ENCODE measurements at places on chromosomes 11 and 22.

DNA sequence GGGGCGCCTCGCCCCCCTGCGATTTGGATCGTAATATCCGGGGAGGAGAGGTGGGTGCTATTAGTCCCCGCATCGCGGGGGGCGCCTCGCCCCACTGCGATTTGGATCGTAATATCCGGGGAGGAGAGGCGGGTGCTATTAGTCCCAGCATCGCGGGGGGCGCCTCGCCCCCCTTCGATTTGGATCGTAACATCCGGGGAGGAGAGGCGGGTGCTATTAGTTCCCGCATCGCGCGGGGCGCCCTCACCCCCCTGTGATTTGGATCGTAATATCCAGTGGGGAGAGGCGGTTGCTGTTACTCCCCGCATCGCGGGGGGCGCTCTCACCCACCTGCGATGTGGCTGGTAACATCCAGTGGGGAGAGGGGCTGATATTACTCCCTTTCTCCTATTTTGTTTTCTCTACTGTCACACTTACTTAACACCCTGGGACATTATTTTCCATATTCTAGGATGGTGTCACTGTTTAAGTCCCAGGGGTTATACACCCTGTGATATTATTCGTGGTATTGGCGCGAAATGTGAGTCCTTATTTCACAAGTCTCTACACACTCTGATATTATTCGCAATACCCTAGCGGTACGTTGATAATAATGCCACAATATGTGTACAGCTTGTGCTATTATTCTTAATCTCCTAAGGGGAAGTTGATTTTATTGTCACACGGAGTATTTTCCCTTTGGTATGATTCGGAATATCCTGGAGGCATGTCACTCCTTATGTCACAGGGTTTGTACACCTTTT, 57.8 kb upstream of the ALDH3B2 start:
- H3K4me1 ChIP-seq, result peaks cover 6% of the 10 kb centered on the region
- DNase-seq, result peak; percentile 57
- H3K36me3 ChIP-seq, result no peaks in the 10 kb centered on the region

DNA sequence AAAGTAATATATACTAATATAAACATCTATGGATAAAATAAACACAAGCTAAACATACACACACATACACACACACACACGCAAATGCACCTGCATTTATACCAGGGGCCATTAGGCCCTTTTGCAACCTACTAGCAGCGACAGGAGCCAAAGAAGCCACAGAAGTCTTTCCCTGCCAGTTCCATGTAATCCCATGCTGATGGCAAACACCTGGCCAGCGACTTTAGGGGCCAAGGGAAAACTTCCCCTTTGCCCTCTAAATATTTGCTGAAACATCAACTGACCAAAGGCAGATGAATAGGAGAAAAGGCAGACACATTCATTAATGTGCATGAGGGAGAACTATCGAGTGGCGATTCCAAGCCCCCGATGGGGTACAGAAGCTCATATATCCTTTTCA, 14.8 kb upstream of the P2RY2 start:
- H3K27me3 ChIP-seq, result no peaks in the 10 kb centered on the region
- no peaks in the 10 kb centered on the region for H3K4me1 ChIP-seq
- no peak for DNase-seq
- H3K27ac ChIP-seq, result no peak overlapping the region

GRCh38 chr22:17665854-17666253, 27.3 kb downstream of the BCL2L13 start:
- peaks cover 12% of the 10 kb centered on the region for H3K36me3 ChIP-seq
- H3K4me1 ChIP-seq, result no peaks in the 10 kb centered on the region
- H3K4me3 ChIP-seq, result no peak overlapping the region
- H3K27ac ChIP-seq, result no peak overlapping the region
- H3K27me3 ChIP-seq, result no peaks in the 10 kb centered on the region

DNA sequence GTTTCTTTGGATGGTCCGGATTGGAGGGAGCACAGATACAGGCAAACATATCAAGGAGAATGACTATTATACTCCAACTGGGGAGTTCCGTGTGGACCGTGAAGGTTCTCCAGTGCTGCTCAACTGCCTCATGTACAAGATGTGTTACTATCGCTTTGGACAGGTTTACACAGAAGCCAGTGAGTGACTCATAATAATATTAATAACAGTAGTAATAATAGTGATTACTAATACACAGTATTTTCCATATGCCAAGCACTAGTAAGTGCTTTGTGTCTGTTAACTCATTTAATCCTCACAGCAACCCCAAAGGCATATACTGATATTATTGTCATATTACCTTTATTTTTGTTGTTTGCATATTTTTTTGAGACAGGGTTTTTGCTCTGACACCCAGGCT, 6.6 kb upstream of the CHEK1 start:
- H3K27me3 ChIP-seq, result no peaks in the 10 kb centered on the region
- H3K36me3 ChIP-seq, result peaks cover 55% of the 10 kb centered on the region
- no peaks in the 10 kb centered on the region for H3K4me1 ChIP-seq
- H3K4me3 ChIP-seq, result no peak overlapping the region

- no peaks in the 10 kb centered on the region for H3K4me1 ChIP-seq
- DNase-seq, result no peak
- no peak overlapping the region for H3K27ac ChIP-seq
- no peaks in the 10 kb centered on the region for H3K27me3 ChIP-seq
- H3K36me3 ChIP-seq, result no peaks in the 10 kb centered on the region
Observed at GRCh38 chr11:120651396-120651795, 139.8 kb downstream of the GRIK4 start.

- H3K4me3 ChIP-seq, result no peak overlapping the region
- H3K27me3 ChIP-seq, result no peaks in the 10 kb centered on the region
- no peak overlapping the region for H3K27ac ChIP-seq
- H3K36me3 ChIP-seq, result peaks cover 82% of the 10 kb centered on the region
- no peaks in the 10 kb centered on the region for H3K4me1 ChIP-seq
- no peak for DNase-seq
Observed at GRCh38 chr11:121574801-121575200, 122.0 kb upstream of the SORL1-AS1 start.

GRCh38 chr22:39558254-39558727, 12.3 kb upstream of the CACNA1I start:
- no peaks in the 10 kb centered on the region for H3K36me3 ChIP-seq
- no peak for DNase-seq
- H3K27ac ChIP-seq, result no peak overlapping the region
- H3K27me3 ChIP-seq, result peaks cover 29% of the 10 kb centered on the region

DNA sequence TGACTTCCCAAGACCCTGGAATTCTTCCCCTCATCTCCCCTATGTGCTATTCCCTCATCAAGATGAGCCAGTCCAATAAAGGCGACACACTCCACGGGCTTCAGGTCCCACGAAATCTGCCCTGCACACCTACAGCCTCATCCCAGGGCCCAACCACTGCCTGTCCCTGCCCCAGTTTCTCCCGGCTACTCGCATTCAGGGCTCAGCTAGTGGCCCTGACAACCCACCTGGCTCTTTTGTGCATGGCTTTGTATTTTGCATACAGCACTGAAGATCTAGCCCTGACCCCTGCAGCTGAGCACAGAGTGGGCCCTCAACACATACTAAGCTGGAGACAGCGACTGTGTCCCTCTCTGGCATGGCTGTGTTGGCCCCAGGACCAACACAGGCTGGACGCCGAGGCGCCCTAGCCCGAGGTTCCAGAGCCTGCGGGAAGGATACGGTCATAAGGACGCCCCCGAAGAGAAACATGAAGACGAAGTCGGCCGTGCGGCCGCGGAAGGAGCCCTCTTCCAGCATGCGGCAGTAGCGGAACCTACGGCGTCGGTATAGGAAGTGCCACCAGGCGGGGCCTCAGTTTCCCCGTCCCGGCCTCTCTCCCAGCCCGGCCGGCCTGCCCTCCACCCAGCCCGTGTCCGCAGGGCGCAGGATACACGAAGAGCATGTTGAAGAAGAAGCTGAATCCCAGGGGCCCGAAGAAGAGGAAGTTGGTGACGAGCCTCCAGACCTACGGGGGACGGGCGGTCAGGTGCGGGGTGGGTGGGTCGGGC, 710 bp downstream of the DERL3 start:
- peak overlapping the region; percentile 56 for H3K4me3 ChIP-seq
- no peak overlapping the region for H3K27ac ChIP-seq
- peaks cover 11% of the 10 kb centered on the region for H3K4me1 ChIP-seq
- no peaks in the 10 kb centered on the region for H3K27me3 ChIP-seq
- H3K36me3 ChIP-seq, result no peaks in the 10 kb centered on the region

GRCh38 chr22:49208768-49209252, 618.9 kb downstream of the BRD1 start:
- H3K4me3 ChIP-seq, result no peak overlapping the region
- no peaks in the 10 kb centered on the region for H3K4me1 ChIP-seq
- no peaks in the 10 kb centered on the region for H3K27me3 ChIP-seq
- H3K36me3 ChIP-seq, result no peaks in the 10 kb centered on the region
- no peak for DNase-seq
- H3K27ac ChIP-seq, result no peak overlapping the region

- H3K27ac ChIP-seq, result no peak overlapping the region
- no peaks in the 10 kb centered on the region for H3K4me1 ChIP-seq
- no peaks in the 10 kb centered on the region for H3K27me3 ChIP-seq
- H3K4me3 ChIP-seq, result no peak overlapping the region
- DNase-seq, result no peak
- H3K36me3 ChIP-seq, result no peaks in the 10 kb centered on the region
Observed at GRCh38 chr11:76162336-76163288, 43.7 kb downstream of the WNT11 start.

GRCh38 chr22:42630901-42631602, 9.3 kb downstream of the ATP5MGL start:
- H3K36me3 ChIP-seq, result peaks cover 17% of the 10 kb centered on the region
- H3K27me3 ChIP-seq, result no peaks in the 10 kb centered on the region
- no peak overlapping the region for H3K27ac ChIP-seq
- DNase-seq, result no peak
- no peaks in the 10 kb centered on the region for H3K4me1 ChIP-seq
- no peak overlapping the region for H3K4me3 ChIP-seq

DNA sequence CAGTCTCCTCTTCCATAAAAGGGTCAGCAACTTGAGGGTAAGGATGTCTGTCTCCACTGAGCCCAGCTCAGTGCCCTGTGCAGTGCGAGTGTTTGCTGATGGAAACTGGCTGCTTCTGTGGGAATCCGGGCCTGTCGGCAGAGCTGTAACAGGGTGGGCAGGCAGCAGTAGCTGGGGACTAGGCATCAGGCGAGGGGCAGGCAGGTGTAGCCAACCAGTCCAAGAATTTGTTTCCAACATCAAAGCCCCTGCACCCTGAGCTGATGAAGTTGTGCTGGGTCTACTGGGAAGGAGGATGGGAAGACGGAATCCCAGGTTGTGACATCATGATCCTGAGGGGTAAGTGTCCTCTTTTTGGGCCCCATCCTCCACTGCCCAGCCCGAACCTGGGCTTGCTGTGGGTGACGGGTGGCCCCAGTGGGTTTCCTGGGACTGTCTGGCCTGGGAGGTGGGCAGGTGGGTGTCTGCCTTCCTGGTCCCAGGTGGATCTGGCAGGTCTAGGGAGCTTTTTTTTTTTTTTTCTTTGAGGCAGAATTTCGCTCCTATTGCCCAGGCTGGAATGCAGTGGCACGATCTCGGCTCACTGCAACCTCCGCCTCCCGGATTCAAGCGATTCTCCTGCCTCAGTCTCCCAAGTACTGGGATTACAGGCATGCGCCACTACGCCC, 11.0 kb downstream of the SLC29A2 start:
- no peaks in the 10 kb centered on the region for H3K4me1 ChIP-seq
- H3K27ac ChIP-seq, result no peak overlapping the region
- no peak for DNase-seq
- no peak overlapping the region for H3K4me3 ChIP-seq
- H3K36me3 ChIP-seq, result no peaks in the 10 kb centered on the region

Data from CD8-positive, alpha-beta memory T cell (primary cell).